Stimulated activated CD8-positive, alpha-beta memory T cell treated with anti-CD3 and anti-CD28 coated beads, Interleukin-15, amount 100 ng/mL, for 4 hours (primary cell): ENCODE measurements at places on chromosomes 5 and 9.

GRCh38 chr5:54669285-54669684, 151.7 kb downstream of the SNX18 start:
- no peak for DNase-seq

GRCh38 chr9:5500441-5501235, 9.7 kb upstream of the PDCD1LG2 start:
- DNase-seq = no peak

DNA sequence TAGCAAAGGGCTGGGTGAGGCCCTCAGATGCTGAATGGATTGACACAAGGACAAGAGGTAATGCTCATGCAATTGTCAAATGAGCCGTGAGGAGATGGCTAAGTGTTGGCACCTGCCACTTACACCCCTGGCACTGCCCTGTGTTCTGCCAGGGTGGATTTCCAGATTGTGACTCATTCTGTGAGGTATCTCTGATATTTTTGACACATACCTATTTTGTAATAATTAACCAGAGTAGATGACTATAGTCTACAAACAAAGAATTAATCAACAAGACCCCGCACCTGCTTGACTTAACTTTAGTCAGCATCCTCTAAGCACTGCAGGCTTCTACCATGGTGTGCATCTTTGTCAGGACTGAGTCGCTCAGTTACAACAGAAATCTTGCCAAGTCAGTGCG, 200.8 kb downstream of the DIRAS2 start:
- no peak for DNase-seq

GRCh38 chr5:90307322-90307721, 102.2 kb downstream of the CETN3 start:
- no peak for DNase-seq

DNA sequence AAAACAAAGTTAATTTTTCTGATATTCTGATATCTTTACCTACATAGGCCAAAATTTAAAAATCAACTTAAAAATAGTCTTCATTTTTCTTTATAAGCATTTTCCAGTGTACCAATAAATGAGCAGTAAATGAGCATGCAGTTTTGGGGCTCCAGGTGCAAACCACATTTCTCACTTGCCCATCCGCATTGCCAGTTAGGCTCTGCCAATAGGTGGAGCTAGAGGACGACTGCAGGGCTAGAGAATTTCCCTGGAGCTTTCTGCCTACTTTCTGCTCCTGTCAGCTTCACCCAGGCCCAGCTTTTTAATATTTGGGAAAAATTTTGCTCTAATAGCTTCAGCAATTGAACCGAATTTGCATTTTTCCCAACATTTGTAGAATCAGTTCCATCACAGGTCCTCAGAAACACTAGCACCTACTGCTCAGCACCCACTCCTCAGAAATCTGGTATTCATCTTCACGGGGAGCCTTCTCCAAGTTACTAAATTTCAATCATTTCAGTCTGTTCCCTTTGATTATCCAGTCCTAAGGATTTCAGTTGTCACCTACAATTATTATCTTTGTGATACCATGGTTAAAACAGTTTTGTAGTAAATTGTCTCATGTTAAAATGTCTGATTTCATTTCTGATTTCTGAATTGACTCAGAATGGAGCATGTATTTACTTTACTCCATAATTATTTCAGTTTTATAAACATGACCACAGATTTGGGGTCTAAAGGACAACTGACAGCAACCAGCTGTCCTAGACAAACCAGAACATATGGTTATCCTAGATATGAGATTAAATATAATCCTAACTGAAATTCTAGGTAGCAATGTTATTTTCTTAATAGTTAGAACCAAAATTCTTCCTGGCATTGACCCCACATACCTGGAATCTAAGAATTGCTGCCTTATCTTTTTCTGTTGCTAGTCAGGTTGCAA, 104.6 kb upstream of the FAM174A start:
- no peak for DNase-seq

DNA sequence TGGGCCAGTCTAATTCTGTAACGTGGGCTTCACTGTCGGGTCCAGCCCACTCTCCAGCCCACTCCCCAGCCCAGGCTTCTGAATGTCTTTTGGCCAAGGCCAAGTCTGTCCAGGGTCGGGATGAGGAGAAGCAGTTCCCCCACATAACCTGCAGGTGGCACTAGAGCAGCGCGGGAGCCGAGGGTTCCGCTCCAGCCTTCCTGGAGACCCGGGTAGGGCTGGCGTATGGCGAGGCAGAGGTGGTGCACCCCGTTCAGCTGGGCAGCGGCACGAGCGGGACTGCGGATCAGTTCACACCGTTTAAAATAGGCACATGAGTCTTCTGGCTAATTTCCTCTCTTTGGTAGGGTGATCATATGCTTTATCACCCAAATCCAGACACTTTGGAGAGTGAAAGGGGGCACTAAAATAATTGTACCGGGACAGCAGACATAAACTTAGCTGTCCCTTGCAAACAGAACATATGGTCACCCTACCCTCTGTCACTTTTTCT, 185.9 kb downstream of the MSX2 start:
- DNase-seq = no peak

DNA sequence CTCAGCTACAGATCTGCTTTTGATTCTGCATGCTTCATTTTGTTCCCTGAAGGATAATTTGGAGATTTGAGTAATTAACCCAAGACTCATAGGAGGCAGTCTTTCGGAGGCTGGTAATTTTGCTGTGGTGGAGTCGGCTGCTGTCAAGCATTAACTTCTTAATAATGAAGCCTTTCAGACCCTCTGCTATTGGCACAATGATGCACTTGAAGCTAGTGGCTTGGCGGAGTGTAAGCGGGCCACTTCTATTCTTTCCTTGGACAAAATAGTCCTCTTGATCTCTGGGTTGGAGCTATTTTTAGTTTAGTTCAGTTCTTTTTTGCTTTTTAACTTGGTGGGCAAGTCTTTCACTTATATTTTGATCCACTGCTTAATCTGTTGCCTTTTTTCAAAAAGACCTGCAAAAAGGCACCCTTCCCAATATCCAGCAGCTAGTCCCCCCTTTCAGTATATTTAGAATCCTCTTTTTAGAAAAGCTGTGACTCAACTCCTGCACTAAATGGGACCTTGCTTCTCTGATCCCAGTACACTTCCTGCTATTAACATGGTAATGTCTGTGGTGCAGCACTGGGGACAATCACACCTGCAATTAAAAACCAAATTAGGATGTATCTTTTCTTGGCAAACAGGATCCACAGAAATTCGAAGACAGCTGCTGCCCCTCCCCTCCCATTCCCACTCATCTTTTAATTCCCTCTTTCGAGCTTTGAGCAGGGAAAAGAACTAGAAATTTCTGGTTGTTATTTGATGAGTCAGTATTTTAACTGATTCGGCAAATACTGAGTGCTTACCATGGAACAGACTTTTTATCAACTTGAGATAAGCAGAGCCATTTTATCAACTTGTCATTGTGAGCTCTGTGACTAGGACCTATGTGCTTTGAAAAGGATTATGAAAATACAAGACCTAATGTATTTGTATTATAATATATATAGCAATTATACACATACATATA, 169.4 kb upstream of the ANKRD55 start:
- DNase-seq = no peak
